ENCODE measurements at places on chromosomes 11 and 22.
A peak's percentile ranks its signal among the peaks of the same experiment; 100 is the strongest.

- DNase-seq, result no peak
Observed at GRCh38 chr11:131418189-131418588, 47.8 kb downstream of the NTM start.

GRCh38 chr22:25514436-25515180, 49.9 kb upstream of the GRK3 start:
- DNase-seq, result no peak

DNA sequence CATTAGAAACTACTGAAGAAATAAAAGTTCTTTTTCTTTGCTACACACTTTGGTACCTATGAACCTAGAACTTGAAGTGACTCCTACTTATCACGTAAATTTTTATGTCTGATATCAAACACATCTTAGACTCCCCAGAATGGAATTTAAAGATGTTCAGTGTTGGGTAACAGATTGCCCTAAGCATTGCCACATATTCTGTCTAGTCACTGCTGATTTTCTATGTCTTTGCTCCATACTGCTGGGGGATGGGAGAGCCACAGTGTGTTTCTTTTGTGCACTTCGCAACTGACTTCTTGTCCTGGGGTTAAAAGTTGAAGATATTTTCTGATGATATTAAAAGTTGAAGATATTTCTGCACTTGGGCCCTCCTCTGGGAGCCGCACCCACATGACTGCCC, 19.4 kb upstream of the MYO18B start:
- no peak for DNase-seq

DNA sequence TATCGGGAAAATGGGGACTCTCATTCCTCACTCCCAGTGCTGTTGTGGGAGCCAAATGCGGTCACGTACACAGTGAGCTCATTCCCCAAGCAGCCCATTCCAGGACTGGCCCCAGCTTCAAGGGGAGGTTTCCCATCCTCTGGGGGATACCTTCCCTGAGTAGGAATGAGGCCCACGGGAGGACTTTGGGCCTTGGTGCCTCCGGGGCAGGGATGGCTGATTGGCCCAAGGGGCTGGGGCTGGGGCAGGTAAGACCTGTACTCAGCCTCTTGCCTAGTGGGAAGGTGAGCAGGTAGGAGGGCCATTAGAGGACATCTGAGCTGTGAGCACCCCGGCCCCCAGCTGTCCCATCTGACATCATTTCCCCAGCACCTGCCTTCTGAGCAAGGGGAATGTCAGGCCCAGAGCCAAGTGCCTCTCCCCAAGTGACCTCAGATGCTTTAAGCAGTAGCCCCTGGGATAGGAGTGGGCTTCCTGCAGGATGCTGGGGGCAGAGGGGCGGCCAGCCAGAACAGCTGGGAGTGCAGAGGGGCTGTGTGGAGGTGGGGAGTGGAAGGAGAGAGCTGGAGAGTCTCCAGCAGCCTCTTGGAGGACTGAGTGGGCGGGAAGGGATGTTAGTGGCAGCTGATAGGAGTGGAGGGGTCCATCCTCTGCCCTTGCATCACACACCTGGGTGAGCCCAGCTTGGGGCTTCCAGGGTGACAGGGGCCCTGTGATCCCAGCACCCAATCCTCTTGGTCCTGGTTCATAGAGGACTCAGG, 58.4 kb downstream of the CD82 start:
- peak; percentile 47 for DNase-seq

GRCh38 chr22:26681395-26681821, 24.0 kb downstream of the MIAT start:
- DNase-seq, result no peak

- no peak for DNase-seq
Observed at GRCh38 chr11:86663761-86664160, 8.7 kb downstream of the ME3 start.

- DNase-seq, result peak; percentile 56
Observed at GRCh38 chr22:42317008-42317407, 46.6 kb upstream of the TCF20 start.

Data from Right ventricle myocardium superior (tissue), 1 donor.